Left cardiac atrium (tissue), 4 donors: ENCODE measurements at places on chromosomes 6 and 20.

DNA sequence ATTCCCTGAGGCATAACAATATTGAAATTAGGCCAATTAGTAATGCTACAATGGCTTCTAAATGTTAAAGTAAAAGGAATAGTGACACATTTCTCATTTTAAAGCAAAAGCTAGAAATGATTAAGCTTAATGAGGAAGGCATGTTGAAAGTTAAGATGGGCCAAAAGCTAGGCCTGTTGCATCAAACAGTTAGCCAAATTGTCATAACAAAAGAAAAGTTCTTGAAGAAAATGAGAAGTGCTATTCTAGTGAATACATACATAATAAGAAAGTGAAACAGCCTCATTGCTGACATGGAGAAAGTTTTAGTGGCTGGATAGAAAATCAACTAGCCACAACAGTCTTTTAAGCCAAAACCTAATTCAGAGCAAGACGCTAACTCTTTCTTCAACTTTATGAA lies 12.9 kb downstream of the OR2A4 start:
- DNase-seq, result no peak

DNA sequence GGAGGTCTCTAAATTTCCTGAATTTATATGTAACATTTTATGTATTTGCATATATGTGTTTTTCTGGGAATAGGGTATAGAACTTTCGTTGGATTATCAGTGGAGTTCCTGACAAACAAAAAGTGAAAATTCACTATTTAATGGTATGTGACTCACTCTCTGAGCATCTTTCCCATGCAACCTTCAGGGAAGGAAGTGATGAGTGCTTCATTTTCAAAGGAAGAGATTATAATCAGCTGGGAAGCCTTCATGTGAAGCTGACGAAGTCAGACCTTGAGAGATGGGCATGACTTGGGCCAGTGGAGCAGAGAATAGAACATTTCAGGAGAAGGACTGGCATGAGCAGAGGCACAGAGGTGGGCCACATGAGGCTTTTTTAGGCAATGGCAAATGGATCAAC lies 72.7 kb downstream of the FAXC start:
- no peak for DNase-seq

DNA sequence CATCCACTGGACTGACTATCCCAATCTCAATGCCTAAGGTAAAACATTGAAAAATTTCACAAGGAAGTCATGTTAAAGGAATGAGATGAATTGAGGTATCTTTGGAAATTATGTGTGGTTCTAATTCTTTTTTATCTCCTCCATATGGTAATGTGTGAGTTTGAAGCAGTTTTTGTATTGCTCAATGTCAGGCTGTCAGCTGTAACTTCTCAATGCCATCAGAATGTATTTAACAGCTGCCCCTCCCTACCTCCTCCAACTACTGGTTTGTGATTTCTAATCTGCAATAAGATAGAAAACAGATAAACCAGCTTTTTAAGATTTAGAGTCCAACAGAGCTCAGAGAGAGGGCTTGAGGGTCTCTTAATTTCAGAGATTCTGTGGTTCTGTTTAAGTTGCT lies 1005.8 kb upstream of the ADGRB3 start:
- DNase-seq, result no peak

- no peak for DNase-seq
These were observed 114.8 kb upstream of the CDYL start for GRCh38 chr6:4661391-4661790.

GRCh38 chr6:152310371-152310954 lies 326.7 kb downstream of the SYNE1 start:
- no peak for DNase-seq
